Activated naive CD8-positive, alpha-beta T cell treated with anti-CD3 and anti-CD28 coated beads, Interleukin-2, amount 50 U/mL, for 16 hours (primary cell): ENCODE measurements at places on chromosomes 7 and 10.

DNA sequence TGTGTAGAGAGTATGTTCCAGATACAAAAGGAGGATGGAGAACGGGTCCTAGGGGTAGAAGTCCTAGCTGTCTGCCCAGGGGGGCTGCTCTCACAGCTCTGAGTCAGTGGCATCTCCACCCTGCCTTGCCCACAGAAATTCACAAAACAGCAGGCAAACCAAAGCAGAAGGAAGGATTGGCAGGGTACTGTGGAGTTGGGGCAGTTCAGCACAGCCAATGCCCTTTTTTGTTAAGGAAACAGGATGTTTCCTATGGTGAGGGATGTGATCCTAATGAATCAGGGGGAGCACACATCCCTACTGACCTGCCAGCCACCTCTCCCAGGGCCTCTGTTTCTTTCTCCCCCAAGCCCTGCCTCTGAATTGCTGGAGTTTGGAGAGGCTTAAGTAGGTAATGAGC lies 457.6 kb downstream of the PLXNA4 start:
- no peak for DNase-seq

DNA sequence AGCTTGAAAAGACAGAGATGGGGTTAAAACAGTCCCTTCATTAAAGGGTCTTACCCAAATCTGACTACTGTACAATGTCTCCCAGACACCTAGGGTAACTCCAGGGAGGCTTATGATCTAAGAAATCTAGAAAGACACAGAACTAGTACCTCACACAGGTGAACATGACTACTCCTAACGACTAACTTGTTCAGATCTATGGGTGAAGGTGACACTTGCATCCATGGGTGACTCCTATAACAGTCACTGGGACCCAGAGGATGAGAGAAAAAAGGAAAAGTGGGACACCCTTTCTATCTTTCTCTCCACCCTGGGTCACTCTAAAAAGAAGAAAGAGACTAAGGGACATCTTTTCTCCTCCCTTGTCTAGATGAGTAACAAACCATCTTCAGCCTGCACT lies 19.2 kb downstream of the AKR1C8 start:
- DNase-seq = no peak

DNA sequence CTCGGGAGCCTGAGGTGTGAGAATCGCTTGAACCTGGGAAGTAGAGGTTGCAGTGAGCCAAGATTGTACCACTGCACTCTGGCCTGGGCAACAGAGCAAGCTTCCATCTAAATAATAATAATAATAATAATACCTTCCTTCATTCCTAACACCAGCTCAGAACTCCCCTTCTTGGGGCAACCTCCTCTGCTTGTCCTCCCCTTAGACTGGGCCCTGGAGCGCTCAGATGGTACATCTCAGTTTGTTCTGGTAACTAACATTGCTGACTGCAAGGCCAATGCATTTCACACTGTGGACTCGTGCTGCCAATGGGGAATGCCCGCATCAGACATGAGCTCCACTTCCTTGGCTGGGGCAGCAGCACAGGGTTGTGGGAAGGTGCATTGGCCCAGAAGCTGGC lies 77.6 kb downstream of the C10orf105 start:
- no peak for DNase-seq

DNA sequence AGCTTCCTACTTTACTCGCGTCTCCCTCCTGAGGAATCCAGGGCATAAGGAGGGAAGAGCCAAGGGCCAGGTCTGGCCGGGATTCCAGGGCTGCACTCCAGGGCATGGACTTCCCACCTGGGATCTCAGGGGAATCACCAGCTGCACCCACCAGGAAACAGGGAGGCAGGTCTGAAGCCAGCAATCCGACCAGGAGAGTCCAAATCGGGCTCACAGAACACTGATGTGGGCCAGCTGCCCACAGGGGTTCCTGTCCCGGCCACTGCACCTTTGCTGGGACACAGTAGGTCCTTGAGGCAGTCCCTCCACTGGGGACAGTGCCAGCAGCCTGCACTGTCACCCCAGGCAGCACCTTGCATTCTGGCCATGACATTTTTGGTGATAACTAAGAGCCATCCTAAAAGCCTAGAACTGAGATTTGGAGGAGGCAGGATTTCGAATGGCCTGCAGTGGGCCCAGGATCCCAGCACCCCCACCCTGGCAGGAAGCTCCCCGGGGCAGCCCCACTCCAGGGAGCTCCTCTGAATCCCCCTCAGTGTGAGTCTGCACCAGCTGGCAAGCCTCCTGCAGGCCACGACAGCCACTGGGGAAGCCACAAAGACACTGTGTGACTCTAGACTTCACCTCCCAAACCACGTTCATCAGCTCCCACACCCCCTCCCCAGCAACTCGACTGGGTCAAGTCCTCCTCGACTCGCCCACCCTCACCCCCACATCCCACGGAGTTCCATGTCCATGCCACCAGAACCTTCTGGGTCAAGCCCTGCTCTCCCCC lies 71.5 kb upstream of the PPP2R2D start:
- DNase-seq = no peak

GRCh38 chr7:27866256-27866655 lies 126.3 kb downstream of the TAX1BP1 start:
- DNase-seq = no peak

DNA sequence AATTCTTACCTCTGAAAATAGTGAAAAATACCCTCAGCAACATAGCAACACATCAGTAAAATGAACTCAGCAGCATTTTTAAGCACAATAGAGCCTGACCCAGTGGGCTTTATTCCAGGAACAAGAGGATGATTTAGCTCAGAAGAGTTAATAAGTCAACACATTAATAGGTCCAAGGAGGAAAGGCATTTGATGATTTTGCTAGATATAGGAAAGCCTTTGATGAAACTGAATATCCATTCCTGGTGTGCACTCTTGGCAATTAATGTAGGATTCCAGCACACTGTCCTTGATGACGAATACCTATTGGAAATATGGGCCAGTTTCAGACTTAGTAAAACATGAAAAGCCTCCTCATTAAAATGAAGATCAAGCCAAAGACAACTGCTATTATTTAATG lies 42.5 kb downstream of the RASGEF1A start:
- DNase-seq = no peak

GRCh38 chr7:17392846-17393245 lies 94.4 kb downstream of the AHR start:
- DNase-seq = no peak

- no peak for DNase-seq
These were observed 153.9 kb downstream of the AGMO start for GRCh38 chr7:15407910-15408309.

- DNase-seq = no peak
These were observed 47.7 kb upstream of the SFMBT2 start for GRCh38 chr10:7458556-7458955.

- no peak for DNase-seq
These were observed 29.9 kb downstream of the MYL10 start for GRCh38 chr7:101598986-101599771.

- DNase-seq = no peak
These were observed 124.3 kb downstream of the SKIDA1 start for GRCh38 chr10:21401196-21401595.

- no peak for DNase-seq
These were observed 122.3 kb downstream of the CCDC71L start for GRCh38 chr7:106538638-106539037.

DNA sequence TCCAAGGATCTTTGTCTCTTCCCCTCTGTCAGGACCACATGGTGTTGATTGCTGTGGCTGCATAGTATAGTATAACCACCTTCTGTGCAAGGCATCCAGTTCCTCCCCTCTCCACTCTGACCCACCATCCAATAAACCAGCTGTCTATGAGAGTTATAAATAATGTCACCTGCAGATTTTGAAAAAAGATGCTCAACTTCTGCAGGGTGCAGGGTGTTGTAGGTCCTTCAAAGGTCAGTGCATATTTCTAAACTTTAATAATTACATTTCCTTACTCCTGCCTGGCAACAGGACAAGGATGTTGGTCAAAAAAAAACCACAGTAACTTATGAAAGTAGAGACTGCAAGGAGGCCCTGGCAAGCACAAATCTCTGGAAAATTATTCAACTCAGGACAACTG lies 166.2 kb downstream of the PKD1L1 start:
- DNase-seq = no peak

- no peak for DNase-seq
These were observed 106.9 kb upstream of the RHEB start for GRCh38 chr7:151626422-151627115.

- no peak for DNase-seq
These were observed 266.0 kb downstream of the USP6NL start for GRCh38 chr10:11345224-11346054.

DNA sequence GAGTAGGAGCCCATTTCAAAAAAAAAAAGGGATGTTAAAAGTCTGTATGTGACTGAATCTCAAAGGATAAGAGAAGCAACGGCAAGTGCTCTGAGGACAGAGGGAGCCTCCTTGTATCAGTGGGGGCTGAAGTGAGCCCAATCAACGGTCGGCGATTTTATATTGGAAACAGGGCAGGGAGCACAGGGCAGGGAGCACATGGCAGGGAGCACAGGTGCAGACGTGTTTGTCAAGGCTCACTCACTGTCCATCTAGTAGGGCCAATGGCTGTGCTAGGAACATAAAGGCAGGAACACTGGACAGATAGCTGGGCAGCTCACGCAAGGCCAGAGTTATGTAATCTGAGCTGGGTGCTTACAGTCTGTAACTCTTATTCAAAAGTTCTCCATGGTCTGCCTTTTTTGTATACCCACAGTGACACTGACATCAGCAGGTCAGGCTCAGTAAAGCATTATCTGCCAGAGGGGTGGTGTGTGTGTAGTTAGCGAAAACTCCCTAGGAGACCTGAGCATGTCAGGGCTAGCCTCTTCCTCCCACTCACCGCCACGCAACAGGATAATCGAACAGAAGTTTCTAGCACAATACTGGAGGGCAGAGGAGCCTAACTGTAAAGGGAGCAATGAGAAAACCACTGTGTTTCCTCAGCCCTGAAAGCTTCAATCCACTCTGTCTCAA lies 15.4 kb downstream of the AKR1B1 start:
- DNase-seq = no peak

DNA sequence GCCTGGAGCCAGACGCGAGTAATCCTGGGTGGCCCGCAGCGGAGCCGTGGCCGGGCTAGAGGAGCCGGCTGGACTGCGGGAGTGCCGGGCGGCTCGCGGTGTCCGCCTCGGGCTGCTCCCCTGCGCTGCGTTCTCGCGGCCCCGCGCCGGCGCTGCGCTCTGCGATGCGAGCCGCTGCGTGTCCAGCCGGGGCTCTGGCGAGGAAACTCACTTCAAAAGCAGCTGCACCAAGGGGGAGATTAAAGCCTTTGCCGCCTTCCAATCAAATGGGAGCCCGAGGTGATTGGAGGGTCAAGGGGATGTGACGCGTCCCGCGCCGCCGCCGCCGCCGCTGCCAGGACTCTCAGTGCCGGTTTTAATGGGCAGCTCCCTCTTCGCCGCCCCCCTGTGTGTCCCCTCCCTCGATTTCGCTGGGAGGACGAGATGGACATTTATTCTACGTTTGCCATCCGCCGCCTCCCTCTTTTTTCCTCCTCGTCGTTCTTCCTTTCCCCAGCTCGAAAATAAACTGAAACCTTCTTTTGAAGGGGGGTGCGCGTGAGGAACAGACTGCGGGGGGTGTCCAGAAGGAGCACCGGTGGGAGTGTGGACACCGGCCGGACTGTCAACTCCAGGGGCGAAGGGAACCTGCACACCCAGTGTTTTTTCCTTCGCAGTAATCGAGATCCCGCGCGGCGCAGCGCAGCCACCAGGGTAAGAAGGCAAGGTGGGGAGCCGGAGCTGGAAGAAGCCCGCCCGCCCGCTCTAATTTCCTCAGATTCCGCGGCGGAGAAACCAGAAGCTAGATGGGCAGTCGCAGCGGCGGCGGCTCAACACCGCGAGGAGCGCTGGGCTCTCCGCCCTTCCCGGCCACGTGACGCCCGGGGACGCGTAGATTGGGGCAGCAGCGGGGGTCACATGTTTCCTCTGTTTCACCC lies at the start of gene ZNF503:
ZNF503 (minus strand) TSS at position 196 of the 917 bp plus-strand sequence. CDS start 345 bp downstream, outside the sequence.
- DNase-seq = no peak

- no peak for DNase-seq
These were observed 21.5 kb downstream of the RBM33 start for GRCh38 chr7:155665957-155666287.

DNA sequence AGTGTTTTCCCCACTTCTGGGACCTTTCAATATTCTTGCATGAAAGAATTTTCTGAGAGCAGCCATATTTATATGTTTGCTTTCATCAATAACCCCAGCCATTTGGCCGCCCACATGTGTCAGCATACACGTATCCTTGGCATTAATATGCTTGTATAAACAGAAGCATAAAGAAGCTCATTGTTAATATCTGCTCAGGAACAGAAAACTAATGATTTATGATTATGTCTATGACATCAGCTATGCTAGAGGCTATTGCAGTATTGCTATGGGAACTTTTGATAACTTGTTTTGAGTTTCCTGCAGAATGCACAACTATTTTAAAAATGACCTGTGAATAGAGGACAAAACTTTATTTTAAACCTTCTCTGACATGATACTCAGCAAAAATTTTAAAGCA lies 300.9 kb upstream of the MTPN start:
- DNase-seq = no peak

DNA sequence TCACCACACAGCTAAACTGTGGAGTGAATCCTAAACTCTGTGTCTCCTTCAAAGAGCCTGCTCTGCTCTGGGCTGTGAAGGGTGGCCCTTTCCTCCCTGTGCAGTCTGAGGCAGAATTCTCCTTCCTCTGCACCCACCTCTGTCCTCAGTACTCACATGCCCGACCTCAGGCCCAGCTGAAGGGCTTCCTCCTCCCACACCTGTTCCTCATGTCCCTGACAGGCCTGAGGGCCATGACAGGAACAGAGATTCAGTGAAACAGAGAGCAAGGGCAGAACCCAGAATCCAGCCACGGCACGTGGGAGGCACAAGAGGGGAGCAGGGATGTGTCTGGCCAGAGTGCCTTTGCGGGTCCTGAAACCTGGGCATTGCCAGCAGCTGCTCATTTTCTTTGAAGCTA lies 13.9 kb downstream of the CREB3L2 start:
- no peak for DNase-seq

DNA sequence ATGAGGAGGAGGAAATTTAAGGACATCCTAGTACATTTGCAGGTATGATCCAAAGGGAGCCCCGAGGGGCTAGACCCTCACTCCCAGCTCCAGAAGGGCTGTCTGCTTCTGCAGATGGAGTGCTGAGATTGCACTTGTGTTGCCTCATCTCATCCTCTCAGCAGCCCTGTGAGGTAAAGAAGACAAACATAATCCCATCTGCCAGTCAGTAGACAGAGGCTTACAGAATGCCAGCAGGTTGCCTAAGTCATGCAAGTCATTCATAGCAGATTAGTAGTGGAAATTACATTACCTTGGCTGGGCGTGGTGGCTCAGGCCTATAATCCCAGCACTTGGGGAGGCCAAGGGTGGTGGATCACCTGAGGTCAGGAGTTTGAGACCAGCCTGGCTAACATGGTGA lies 45.4 kb downstream of the BLVRA start:
- no peak for DNase-seq

GRCh38 chr10:110007161-110007700 lies 553 bp upstream of the ADD3 start:
- DNase-seq = peak; percentile 22

DNA sequence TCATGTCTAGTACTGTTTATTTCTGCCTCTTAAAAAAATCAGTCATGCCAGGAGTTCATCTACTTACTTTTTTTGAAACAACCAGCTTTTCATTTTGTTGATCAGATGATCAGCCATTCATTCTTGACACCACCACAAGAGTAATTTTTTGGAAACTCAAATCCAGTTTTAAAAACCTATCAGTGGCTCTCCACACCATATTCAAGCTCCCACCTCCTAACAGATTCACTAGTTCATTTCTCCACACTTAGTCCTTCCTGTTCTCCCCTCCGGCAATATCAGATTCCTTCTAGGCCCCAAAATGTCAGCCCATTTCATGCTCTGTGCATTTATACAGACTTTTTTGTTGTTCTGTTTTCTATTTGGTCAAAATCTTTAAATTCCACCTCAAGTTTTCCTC lies 341.6 kb downstream of the RNLS start:
- DNase-seq = no peak
